Activated T-cell treated with anti-CD3 and anti-CD28 coated beads, Interleukin-2, amount 50 U/mL, for 24 hours (primary cell): ENCODE measurements at places on chromosomes 6 and 20.

DNA sequence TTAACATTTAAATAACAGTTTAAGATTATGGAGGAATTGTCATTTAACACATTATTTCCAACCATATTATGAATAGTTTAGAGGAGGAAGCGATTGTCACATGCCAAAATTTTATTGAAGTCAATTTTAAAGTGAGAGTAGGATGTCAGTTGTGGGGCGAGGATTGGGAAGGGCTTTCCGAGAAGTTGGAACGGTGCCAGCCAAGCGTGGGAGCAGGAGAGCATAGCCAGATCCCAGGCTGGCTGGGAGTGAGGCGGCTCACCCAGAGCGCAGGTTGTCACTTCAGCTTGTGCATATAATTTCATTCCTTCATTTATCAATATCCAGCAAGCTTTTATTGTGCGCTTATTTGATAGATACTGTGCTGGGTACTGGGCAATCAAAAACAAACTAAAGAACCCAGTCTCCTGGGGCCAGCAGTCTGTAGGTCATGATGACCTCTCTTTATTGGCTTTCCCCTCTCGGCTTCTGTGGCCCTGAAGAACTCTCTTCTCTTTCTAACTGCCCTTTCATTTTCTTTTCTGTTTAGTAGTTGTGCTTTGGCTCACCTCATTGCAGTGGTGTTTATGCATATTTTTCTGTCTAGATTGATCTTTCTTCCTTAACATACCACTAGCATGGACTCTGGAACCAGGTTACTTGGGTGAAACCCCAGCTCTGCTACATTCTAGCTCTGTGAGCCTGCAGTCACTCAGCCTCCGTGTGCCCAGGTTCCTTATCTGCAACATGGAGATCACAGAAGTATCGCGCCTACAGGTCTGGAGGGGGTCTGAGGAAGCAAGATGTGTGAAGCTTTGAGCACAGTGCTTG, 6.4 kb downstream of the CEP43 start:
- DNase-seq = no peak

GRCh38 chr20:36408219-36408618, 102.1 kb downstream of the DLGAP4 start:
- no peak for DNase-seq

DNA sequence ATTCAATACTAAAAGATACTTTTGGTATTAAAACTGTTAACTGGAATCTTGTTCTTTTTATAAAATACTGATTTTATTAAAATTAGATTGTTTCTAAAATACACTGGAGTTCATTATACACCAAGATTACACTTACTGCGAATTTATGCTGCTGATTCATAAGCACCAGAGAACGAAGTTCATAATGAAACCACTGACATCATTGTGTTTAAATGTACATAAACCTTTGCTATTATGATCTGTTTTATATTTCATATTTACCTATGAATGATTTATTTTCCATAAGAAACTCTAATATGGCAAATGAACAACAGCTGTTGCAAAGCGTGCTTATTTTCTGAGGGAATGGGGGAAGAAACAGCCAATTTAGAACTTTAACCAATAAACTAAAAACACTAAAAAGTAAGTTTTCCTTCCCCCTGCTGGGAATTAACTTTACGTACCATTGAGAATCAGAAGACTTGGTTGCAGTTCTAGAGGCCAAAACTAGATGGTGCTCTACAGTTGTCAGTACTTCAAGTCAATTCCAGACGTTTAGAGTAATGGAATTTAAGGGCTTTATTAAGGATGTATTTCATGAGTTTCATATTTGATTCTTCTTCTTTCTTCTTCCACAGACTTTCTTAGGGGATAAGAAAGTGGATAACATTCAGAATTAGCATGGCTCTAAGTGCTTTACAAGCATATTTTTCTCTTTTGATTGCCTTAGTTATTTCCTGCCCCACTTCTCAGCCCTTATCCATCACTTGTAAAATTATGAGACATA, 30.8 kb upstream of the COL19A1 start:
- no peak for DNase-seq

GRCh38 chr6:133918208-133918930, 29.5 kb downstream of the TCF21 start:
- DNase-seq = no peak

- DNase-seq = no peak
These were observed 16.9 kb upstream of the ZSCAN9 start for GRCh38 chr6:28208111-28208659.

- DNase-seq = no peak
These were observed 157.5 kb downstream of the ELOVL4 start for GRCh38 chr6:79789896-79790295.

- peak; percentile 77 for DNase-seq
These were observed 137.0 kb upstream of the STMND1 start for GRCh38 chr6:16964553-16965499.

DNA sequence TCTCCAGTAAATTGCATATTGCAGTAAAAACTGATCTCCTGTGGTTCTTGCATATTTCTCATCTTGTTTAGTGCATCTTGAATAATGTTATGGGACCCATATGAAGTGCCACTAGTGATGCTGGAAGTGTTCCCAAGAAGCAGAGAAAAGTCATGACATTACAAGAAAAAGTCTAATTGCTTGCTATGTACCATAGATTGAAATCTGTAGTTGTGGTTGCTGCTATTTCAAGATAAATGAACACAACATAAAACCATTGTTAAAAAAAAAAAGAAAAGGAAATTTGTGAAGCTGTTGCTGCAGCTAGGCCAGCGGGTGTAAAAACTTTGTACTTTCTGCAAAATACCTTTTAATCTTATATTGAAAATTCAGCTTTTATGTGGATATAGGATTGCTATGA, 304.5 kb downstream of the PHF3 start:
- DNase-seq = no peak

DNA sequence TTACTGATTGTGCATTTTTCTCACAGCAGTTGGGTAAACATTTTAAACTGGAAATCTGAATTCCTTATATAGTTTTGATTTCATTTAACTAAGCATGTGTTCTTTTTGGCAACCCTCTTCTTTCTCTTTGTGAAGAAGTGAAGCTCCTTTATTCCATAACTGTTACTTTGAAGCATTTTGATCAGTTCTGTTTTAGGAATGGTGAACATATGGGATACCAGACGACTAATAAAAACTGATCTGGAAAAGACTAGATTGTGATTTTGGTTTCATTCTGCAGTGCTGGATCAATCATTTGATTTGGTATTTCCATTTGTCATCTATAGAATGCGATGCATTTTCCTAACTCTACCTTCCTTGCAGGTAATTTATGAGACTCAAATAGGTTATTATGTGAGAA, 9.8 kb downstream of the AFG1L start:
- DNase-seq = no peak
